ENCODE measurements at places on chromosomes 7 and 10.

- no peak for DNase-seq
Measured at GRCh38 chr7:106065575-106066500, 46.3 kb downstream of the SYPL1 start.

GRCh38 chr7:139830292-139830691 lies 1.2 kb downstream of the TBXAS1 start:
- DNase-seq, result no peak

DNA sequence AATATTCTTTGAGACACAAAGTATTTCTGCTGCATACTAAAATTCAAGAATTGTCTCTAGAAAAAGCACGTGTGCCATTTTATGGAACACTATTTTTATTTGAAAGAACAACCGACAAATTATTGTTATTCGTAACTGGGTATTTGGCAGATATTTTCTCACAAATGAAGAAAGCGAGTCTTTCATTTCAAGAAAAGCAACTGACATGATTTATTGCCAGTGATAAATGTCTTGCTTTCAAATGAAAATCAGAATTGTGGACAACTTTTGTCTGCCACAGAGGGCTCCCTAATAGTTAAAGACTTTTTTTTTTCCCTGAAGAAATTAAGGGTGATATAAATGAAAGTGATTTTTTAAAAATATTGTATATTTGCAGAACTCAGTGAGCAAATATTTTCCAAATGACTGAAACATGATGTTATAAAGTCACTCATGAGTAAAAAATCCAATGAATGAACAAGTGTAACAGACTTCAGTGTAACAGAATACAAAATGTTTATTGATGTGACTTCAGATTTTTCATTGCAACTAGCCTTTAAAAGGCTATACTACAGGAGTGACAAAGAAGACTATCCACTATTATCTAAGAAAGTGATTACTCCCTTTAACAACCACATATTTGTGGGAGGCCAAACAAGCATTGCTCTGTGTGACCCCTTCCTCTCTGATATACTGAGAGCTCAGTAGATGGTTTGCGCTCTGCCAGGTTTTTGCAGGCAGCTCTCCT lies 49.0 kb upstream of the SEMA3E start:
- DNase-seq, result no peak

- DNase-seq, result no peak
Measured at GRCh38 chr7:148182264-148182663, 408.3 kb upstream of the C7orf33 start.

DNA sequence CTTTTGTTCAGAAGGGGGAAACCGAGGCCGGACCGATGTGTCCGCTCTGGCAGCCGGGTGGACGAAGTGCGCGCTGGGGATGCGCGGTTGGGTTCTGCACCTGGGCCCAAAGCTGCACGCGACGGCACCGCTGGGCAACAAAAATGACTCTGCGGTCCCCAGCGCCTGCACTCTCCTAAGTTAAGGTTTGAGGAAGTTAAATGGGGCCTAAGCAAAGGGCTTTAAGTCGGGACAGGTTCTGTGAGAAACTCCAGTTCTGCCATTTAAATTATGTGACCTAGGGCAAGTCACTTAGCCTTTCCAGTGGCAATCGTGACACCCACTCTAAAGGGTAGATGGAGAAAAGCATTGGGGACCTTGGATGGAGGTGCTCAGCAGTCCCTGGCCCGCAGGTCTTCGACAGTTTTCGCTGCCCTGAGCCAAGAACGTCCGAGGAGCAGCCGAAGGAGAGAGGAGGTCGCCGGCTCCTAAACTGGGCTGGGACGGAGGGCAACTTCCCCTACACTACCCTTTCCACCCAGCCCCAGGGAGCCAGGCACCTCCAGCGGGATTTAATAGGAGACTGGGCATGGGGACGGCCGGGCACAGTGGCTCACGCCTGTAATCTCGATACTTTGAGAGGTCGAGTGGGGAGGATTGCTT lies 534 bp upstream of the ACBD5 start:
- DNase-seq, result peak; percentile 29

DNA sequence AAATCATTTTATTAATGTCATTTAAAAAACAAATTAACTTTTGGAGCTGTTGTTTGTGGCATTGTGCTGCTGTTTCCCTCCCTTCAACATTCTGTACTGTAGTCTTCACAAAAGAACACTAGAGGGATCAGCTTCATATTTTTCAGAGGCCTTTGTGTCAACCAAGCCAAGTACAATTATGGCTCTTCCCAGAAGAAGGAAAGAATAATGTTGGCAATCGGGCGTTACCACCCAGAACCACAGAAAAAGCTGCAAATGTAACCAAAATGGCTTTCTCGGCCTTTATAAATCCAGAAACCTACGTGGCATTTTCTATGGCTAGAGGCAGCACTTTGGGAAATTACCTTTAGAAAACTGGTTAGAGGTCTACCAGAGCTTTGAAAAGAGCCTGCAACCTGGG lies 98.8 kb upstream of the COL1A2 start:
- no peak for DNase-seq

GRCh38 chr10:22643775-22644174 lies 70.6 kb downstream of the PIP4K2A start:
- DNase-seq, result no peak

DNA sequence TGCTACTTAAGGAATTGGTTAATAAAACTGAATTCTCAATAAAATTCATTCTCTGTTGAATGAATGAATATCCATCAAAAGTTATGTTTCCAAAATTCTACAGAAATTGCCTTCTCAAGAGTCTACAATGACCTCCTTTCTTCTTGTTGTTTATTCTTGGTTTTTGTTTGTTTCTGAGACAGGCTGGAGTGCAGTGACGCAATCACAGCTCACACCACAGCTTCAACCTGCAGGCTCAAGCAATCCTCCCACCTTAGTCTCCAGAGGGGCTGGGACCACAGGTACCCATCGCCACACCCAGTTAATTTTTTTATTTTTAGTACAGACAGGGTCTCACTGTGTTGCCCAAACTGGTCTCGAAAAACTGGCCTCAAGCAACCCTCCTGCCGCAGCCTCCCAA lies 97.6 kb downstream of the LMBR1 start:
- no peak for DNase-seq

DNA sequence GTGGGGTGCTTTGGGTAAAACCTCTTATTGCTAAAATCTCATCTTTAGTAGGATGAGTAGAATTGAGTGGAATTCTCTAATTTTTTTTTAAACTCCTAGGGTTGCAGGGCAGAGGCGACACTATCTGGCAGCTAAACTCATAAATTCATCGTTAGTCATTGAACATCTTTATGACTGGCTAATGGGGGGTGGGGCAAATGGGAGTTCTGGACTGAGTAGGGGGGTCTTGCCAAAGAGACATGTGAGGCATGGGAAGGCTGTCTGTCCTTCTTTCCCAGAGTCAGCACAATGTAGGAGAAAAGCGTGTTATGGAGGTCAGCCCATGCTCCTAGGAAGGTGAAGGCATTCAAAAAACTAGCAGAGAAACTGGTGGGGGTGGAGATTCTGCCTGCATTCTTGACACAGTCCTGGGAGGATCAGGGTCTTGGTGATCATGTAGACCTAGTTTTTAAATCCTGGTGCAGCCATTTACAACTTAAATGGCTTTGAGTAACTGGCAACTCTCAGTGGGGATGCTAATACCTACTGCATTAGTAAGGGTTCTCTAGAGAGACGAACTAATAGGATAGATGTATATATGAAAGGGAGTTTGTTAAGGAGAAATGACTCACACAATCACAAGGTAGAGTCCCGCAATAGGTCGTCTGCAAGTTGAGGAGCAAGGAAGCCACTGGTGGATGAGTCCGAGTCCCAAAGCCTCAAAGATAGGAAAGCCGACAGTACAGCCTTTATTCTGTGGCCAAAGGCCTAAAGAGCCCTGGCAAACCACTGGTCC lies 47.7 kb downstream of the EMX2 start:
- no peak for DNase-seq

GRCh38 chr7:95886501-95887090 lies 114.2 kb downstream of the DYNC1I1 start:
- no peak for DNase-seq

DNA sequence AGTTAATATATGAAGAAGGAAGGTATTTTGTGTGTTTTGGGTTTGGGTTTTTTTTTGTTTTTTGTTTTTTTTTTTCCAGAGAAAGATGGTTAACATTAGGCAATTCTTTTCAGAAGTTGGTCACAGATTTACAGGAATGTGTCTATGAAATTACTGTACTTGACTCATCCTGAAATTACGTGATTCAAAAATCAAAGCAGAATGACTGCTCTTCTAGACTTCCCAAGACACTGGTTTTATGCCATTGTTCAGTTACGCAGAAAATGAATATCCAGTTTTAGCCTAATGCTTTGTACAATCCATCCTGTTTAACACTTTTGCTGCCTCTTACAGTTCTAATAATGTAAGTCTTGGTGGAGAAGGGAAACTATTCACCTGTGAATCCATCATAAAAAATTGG lies 39.7 kb upstream of the CELF2 start:
- no peak for DNase-seq

DNA sequence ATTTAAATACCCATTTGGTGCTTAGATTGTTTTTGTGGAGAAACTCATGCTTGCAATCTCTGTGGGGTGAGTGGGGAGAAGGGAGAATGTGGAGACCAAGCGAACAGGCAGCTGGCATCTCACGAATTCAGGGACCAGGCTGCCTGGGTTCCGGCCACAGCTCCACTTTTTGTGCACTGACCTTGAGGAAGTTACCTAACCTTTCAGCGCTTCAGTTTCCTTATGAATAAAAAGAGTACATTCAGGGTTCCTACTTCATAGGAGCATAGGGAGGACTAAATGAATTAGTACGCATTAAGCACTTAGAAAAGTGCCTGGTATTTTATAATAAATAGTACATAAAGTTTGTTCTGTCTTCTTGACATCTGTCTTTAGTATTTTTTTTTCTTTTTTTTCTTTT lies 72.5 kb downstream of the PRTFDC1 start:
- DNase-seq, result no peak

- DNase-seq, result no peak
Measured at GRCh38 chr10:97428572-97428981, 2.6 kb downstream of the PGAM1 start.

DNA sequence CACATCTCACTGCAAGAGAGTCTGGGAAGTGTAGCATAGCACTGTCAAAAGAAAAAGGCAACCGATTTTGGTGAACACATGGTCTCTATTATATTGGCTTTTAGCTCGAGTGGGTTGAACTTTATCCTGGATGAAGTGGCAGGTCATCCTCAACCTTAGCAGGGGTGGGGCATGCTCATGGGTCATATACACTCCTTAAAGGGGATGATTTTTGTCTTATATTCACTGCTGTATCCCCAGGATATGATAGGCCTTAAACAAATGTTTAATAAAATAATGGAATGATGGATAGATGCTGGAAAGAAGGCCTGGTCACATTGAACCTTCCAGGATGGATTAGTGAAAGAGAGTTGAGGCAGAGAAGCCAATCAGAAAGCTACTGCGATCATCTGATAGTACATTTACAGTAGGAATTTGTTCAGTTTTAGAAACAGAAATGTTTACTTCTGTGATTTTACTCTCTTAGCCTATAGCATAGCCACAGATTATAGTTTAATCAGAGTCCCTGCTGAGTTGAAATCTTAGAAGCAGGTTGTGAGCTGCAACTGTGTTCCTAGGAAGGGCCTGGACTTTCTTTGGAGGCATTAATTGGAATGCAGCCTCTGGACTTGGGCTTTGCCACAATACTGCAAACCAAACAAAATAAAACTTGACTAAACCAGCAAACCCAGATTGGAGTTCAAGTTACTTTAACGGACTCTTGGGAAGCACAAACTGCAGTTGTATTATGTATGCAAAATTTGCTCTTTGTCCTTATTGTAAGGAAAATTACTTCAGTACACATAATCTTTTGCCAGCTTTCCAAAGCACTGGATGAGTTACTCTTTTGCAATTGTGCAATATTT lies 138.3 kb downstream of the BMPER start:
- DNase-seq, result no peak

GRCh38 chr10:14362104-14362503 lies 31.4 kb upstream of the FRMD4A start:
- no peak for DNase-seq

- no peak for DNase-seq
Measured at GRCh38 chr10:7515439-7515838, 104.6 kb upstream of the SFMBT2 start.

DNA sequence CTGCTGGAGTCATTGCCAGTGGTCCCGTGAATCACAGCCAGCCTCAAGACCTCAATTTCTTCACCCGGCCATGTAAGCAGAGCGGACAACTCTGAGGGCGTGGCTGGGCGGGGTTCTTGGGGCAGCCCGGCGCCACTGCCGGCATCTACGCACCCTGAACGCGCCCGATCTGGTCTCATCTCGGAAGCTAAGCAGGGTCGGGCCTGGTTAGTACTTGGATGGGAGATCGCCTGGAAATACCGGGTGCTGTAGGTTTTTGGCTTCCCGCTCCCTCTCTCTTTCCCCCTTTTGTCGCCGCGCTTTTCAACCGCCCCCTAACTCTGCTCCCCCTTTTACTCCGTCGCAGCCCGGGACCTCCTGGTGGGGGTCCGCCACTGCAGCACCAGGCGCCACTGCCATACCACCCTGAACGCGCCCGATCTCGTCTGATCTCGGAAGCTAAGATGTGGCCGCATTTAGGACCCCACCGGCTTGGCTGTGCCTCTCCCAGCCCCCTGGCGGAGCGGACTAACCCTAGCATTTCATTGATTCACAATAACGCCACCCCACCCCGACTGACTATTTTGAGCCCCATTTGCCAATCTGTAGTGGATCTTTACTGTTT lies 25.3 kb downstream of the GARIN1A start:
- DNase-seq, result no peak

- peak; percentile 68 for DNase-seq
Measured at GRCh38 chr7:151315038-151315655, 26.5 kb upstream of the NUB1 start.

- no peak for DNase-seq
Measured at GRCh38 chr10:47183704-47184041, 116.3 kb upstream of the GDF10 start.

DNA sequence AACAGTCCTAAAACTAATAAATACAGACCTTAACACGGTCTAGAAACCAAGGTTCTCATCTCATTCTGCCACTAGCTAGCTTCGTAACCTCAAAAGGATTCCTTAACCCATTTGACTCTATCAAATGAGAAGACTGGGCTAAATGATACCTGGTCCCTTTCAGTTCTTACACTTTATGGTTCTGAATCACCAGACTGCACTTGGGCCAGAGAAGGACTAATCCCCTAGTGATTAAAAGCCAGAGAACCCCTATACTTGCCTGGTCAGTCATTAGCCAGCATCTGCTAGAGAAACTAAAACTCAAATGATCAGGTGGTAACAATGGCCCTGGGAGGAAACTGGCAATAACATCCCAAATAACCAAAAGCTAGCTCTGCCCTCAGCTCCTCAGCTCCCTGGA lies 16.8 kb downstream of the TMEM243 start:
- no peak for DNase-seq

DNA sequence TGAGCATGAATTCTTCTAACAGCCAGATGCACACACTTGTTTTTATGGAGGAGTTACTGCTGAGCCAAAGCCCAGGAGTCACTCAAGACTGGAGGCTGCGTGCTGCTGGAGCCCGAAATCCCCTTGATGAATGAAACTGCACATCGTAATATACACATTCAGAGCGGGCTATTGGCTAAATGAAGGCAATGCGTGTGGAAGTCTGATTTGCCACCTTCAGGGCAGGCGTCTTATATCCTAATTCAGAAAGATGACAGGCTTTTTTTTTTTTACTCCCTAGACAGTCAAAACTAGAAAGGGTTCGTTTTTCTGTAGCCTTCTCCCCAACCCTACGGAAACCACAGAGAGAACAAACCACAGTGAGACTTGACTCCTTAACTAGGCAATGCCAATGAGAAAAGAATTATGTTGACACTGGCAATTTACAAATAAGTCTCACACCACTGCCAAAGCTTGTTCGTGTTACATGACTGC lies 227.2 kb upstream of the KLF14 start:
- no peak for DNase-seq
